ENCODE measurements at places on chromosomes 2 and 18.

DNA sequence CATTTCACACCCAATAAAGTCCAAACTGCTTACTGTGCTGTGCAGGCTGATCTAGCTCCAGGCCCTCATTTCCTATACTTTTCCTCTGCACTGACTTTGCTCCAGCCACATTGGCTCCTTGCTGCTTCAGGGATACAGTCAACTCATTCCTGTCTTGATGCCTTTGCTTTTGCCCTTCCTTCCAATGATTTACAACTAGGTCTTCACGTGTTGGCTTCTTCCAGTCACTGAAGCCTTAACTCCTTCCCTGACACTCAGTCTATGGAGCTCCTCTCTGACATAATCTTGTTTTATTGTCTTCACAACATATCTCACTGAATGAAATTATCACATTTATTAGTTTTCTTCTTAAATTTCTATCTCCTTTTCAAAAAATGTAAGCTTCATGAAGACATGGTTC lies 16.9 kb upstream of the C18orf32 start:
- no peak for DNase-seq

DNA sequence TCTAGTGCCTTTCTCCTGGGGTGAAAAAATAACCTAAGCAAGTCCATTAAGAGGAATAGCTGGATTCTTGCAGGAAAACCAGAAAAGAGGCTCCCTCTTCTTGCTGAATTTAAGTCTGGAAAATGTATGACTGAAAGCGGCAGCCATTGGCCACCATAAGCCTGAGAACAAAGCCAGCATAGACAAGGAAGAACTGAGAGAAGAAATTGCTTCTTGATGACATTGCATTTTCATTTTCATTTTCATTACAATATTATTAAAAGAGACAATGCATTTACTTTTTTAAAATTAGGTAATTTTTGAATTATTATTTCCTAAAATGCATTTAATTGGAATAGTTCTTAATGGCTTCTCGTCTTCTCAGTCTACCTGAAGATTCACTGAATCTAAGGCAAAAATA lies 1157.5 kb upstream of the ZEB2 start:
- no peak for DNase-seq

DNA sequence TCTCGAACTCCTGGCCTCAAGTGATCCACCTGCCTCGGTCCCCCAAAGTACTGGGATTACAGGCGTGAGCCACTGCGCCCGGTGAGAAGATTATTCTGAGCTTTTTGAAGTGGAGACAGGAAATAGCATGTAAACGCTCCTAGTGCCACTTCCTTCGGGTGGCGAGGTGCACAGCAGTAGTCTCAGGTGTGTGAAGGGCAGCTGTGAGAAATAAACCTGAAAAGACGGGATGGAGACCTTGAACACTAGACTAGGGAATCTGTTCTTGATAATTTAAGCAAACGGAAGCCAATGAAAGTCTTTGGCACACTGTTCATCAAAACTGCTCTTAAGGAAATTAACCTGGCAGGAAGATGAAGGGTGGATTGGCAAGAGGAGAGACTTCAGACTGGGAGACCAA lies 439 bp upstream of the PLEKHH2 start:
- no peak for DNase-seq

- no peak for DNase-seq
These were observed 22.1 kb upstream of the TNS1 start for GRCh38 chr2:218024871-218025270.

- peak; percentile 45 for DNase-seq
These were observed 96.0 kb upstream of the RIOK3 start for GRCh38 chr18:23356915-23357601.

DNA sequence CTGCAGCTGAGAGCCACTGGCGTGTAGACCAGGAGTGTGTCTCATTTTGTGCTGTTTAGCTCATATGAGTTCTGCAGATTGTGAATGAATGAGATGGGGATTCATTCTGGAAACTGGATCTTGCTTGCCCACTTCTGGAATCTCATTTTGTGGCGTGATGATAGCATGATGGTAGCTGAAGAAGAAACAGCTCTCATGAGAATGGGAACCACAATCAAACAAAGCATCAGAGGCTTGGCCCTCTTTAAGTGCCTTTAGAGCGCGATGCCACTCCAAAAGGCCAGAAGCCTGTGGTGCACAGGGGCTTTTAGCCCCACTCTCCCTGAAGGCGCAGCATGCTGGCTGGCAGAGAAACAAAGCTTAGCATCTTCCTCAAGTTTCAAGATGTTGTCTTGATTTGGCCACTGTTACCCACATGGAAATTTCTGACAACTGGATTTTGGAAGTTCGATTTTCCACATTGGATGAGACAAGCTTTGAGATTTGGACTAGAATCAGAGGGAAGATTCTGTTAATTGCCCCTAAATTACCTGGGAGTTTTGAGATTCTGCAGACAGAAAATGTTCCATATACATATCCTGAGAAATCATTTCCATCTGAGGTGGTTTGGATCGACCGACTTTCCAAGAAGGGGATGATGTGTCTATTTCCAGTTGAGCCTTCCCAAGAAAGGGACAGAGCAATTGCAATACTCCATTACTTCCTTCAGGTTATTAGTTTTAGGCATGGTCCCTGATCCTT lies 234.5 kb downstream of the VAPA start:
- no peak for DNase-seq

GRCh38 chr2:105405291-105405690 lies 6.4 kb upstream of the FHL2 start:
- DNase-seq, result no peak

DNA sequence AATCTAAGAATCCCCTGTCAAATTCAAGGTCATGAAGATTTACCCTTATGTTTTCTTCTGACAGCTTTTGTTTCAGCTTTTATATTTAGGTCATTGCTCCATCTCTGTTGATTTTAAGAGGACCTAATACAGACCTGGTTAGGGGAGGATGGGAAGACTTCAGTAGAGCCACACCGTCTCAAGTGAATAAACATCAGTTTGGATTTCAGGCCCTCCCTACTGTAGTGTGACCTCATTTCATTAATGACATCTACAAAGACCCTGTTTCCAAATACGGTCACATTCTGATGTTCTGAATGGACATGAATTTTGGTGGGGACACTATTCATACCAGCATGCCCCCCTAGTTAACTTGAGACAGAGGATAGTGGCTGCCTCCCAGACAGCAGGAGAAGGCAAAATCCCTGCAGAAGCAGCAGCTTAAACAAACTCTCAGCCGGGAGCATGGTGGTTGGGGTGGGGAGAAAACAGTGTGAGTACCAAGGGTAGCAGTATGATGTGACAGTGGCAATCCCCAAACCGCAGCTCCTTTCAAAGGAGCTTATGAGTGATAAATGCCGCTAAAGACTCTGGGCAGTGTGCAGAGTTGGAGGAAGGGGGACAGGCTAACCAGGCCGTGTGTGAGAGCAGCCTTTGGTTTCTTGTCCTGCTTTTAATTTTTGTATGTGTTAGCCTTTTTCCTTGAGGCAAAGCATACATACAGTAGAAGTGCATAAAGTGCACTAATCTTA lies 65.9 kb upstream of the TNP1 start:
- no peak for DNase-seq
